Endothelial cell of coronary artery (primary cell): ENCODE measurements at places on chromosomes 3 and 15. TPM values are rescaled to one million over a fixed set of nuclear protein-coding genes. Genes with fewer than 3 reads are reported as not detected.

The CACNA2D3 gene
- total RNA-seq: not detected in 2 replicates

The KLF15 gene
- 0.63 and 0.75 TPM in 2 replicates for total RNA-seq

The COL6A6 gene
- total RNA-seq: 0.09 TPM in 1 of 2 replicates, not detected in the other

The HCLS1 gene
- 53.7 and 65.9 TPM in 2 replicates for total RNA-seq

The DBR1 gene
- 15.0 and 19.4 TPM in 2 replicates for total RNA-seq

The THSD4 gene
- 20.1 and 41.1 TPM in 2 replicates for total RNA-seq

The ITIH4 gene
- total RNA-seq: 0.38 and 0.72 TPM in 2 replicates

The TMEM108 gene
- total RNA-seq: 0.09 and 0.38 TPM in 2 replicates

The TYRO3 gene
- total RNA-seq: 6.3 and 8.5 TPM in 2 replicates

The SYNPR gene
- not detected in 2 replicates for total RNA-seq

The PAQR5 gene
- total RNA-seq: 0.28 and 0.36 TPM in 2 replicates

The EOGT gene
- 90.5 and 92.1 TPM in 2 replicates for total RNA-seq

The IL17RD gene
- total RNA-seq: 0.90 and 1.2 TPM in 2 replicates

The CCR1 gene
- not detected in 2 replicates for total RNA-seq

The IQCF5 gene
- total RNA-seq: not detected in 2 replicates

The SIAH2 gene
- total RNA-seq: 12.6 and 17.6 TPM in 2 replicates

The CIDEC gene
- 0.09 TPM in 1 of 2 replicates, not detected in the other for total RNA-seq

The FETUB gene
- total RNA-seq: not detected in 2 replicates

The HEG1 gene
- total RNA-seq: 24.5 and 96.1 TPM in 2 replicates

The HMG20A gene
- total RNA-seq: 35.3 and 39.5 TPM in 2 replicates

The C3orf22 gene
- total RNA-seq: not detected in 2 replicates

The PDIA5 gene
- total RNA-seq: 29.1 and 43.2 TPM in 2 replicates

The CRYBG3 gene
- 21.7 and 27.6 TPM in 2 replicates for total RNA-seq

The SI gene
- total RNA-seq: not detected in 2 replicates

The SMARCC1 gene
- 35.5 and 44.9 TPM in 2 replicates for total RNA-seq
